ENCODE measurements at places on chromosomes 2 and 18.
A peak's percentile ranks its signal among the peaks of the same experiment; 100 is the strongest.

GRCh38 chr2:159249990-159250715 is 36.4 kb downstream of the WDSUB1 start:
- DNase-seq, result peak; percentile 79

- no peak for DNase-seq
These were observed 277.3 kb downstream of the SS18 start for GRCh38 chr18:25813110-25813509.

DNA sequence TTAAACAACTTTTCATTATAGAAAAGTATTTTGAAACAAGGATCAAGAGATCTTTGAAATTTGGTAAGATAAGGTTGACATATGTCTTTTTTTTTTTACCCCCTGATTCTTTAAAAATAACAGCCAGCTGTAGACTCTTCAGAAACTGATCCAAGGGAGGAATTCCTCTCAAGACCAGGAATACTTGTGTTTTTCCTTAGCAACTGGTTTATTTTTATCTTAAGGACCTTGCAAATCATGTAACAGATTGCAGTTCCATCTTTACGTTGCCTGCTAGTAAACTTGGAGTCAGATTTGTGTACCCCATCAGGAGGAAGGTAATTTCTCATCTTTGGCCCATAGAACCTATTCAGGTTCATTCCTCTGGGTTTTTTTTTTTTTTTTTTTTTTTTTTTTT is 71.6 kb downstream of the BOLA3 start:
- no peak for DNase-seq

DNA sequence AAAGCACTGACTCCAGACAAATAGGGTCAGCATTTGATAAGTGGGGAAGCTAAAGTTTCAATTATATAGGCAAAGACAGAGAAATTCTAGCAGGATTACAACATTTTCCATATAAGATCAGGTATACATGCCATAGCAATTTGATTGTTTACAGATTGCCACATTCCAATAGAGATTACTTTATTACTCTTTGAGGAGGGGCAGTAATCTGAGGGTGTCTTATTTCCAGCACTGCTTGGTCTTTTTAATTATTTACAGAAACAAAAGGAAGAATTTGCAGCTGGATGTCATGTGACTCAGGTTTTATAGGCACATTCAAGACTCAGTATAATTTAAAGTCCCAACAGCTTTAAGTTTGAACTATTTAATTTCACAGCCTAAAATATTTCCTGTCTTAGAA is 42.5 kb upstream of the GPR39 start:
- DNase-seq, result no peak

DNA sequence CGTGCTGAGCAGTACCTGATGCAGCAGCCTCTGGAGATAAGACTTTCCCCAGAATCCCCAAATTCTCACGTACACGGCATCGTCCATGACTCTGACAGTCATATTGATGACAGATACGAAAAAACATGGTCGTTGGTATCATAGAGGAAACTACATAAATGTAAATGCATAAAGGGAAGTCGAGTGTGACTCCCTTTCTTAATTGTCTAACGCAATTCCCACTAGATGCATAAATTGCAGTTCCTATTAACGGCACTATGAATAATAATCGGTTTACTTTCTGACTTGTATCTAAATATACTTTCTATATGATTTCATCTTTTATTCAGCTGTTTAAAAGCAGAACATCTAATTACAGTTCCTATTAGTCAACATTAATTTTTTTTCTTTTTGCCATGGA is 322.6 kb upstream of the REV1 start:
- no peak for DNase-seq

GRCh38 chr2:239961662-239962613 is 63.2 kb downstream of the NDUFA10 start:
- no peak for DNase-seq

DNA sequence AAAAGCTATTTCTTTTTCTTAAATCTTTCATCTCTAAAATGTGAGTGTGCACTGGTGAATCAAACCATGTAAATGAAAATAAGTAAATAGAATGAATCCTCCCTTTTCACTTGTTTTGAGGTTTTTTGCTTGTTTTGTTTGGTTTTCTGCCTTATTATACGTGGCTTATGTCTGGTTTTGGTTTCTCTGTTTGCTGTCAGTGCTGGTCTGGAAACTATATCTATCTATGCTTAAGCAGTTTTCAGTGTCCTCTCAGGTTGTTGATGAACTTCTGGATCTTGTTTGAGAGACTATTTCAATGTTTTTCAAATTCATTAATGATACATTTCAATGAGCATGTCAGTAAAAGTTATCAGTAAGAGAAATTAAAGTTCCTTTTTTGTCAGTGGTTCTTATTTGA is 48.1 kb upstream of the TNFRSF11A start:
- no peak for DNase-seq

DNA sequence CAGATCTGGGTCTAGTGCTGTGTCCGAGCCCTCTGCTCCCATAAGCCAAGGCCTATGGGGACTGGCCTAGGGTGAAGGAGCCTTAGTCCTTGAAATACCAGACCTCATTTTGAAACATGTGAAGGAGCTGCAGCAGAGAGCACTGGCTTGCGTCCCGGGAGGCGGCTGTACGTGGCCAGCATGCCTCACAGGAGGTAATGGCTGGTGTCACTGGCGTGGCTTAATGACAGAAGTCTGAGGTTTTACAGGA is 72.7 kb upstream of the OTOS start:
- DNase-seq, result no peak

- DNase-seq, result no peak
These were observed 63.1 kb downstream of the NAPG start for GRCh38 chr18:10588975-10589374.

GRCh38 chr2:209094221-209094620 is 329.6 kb upstream of the MAP2 start:
- no peak for DNase-seq

DNA sequence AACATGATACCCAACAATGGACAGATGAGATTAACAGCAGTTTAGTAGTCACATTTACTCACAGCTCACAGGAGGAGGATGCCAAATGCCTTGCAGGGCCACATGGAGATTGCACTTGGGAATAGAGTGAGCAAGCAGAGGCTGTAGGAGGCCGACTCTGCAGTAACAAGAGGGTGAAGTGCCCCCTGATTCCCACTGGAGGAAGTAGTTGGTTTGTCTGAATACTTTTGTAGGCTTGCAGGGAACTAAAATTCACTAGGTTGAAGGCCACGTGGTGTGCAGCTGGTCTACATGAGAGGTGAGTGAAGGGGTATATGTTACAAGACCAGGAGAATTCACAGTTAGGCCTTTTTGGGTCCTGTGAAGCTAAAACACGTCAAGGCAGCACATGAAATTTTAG is 419.3 kb upstream of the TNP1 start:
- no peak for DNase-seq

- DNase-seq, result no peak
These were observed 19.5 kb upstream of the YWHAQ start for GRCh38 chr2:9650119-9650821.

- peak; percentile 11 for DNase-seq
These were observed 5.1 kb downstream of the POLR1B start for GRCh38 chr2:112547333-112547732.

- no peak for DNase-seq
These were observed 1.6 kb upstream of the LRRFIP1 start for GRCh38 chr2:237625777-237626176.

DNA sequence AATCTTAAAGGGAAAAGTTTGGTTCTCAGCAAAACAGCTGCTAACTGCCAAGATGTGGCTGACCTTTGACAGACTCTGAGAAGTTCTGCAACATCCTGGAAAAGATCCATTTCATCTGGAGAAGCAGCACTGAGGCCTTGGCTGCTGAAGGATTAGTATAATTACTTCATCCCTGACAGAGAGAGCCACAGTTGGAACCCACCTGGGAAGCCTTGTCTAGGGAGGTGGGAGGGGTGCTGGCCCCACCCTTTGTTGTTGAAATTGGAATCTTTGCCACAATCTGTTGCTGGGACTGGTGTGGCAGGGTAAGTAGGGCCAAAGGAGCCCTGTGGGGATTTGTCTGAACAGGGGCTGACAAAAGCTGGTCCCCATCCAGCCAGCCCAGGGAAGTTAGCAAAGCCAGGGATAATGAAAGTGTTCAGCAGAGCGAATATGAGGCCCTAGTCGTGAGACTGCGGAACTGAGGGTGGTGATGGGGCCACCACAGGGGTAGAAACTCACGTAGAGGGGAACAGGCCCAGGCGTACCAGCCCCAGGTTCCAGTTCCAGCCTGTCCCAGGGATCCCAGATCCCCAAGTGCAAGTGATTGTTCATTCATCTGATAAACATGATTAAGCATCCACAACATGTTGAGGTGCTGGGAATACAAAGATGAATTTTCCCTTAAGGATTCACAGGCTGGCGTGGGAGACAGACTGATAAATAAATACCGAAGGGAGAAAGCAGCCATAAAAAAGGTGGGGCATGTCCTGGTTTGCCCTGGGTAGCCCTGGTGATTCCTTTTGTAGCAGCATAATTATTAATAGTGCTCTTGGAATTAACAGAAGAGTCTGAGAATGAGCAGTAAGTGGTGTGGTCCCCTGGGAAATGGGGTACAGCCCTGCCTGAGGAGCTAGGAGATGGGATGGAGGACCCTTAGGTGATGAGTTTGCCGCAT is 60.0 kb downstream of the MYO1B start:
- DNase-seq, result peak; percentile 6

DNA sequence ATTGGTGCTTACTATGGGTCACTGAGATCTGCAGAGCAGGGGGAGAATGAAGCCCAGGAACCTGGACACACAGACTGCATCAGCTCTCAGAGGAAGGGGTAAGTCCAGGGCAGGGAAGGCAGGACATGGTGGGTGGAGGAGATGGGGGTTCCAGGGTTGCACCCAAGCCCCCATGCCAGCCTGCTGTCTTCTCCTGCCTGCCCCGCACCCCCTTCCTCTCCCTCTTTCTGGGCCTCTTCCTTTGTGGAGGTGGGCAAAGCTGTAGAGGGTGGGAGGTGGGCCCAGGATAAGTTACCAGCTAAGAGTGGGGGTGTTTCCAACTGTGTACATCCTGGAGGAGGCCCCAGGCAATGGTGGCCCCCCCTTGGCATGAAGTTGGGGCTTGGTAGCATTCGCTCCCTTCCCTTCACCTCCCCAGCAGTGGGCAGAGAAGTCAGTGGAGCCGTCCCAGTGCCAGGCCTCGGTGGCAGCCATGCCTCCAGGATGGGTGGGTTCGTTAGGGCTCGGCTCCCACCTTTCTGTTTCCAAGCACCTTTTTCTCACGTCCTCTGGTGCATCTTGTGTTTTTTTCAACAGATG is 132.2 kb downstream of the CLIP4 start:
- no peak for DNase-seq

DNA sequence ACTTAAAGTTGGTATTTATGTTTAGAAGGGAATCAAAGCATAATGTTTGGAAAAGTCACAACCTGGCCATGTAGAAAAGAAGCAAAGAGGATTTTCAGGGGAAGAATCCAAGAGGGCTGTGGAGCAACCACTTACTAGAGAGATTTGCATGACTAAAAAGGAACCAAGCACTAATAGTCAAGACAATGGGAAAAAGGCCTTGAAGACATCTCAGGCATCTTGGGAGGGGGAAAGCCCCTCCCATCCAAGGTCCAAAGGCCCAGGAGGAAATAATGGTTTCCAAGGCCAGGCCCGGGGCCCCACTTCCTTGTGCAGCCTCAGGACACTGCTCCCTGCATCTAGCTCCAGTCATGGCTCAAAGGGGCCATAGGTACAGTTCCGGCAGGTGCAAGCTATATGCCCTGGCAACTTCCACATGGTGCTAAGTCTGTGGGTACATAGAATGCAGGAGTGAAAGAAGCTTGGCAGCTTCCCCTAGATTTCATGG is 128.1 kb downstream of the EIPR1 start:
- no peak for DNase-seq

DNA sequence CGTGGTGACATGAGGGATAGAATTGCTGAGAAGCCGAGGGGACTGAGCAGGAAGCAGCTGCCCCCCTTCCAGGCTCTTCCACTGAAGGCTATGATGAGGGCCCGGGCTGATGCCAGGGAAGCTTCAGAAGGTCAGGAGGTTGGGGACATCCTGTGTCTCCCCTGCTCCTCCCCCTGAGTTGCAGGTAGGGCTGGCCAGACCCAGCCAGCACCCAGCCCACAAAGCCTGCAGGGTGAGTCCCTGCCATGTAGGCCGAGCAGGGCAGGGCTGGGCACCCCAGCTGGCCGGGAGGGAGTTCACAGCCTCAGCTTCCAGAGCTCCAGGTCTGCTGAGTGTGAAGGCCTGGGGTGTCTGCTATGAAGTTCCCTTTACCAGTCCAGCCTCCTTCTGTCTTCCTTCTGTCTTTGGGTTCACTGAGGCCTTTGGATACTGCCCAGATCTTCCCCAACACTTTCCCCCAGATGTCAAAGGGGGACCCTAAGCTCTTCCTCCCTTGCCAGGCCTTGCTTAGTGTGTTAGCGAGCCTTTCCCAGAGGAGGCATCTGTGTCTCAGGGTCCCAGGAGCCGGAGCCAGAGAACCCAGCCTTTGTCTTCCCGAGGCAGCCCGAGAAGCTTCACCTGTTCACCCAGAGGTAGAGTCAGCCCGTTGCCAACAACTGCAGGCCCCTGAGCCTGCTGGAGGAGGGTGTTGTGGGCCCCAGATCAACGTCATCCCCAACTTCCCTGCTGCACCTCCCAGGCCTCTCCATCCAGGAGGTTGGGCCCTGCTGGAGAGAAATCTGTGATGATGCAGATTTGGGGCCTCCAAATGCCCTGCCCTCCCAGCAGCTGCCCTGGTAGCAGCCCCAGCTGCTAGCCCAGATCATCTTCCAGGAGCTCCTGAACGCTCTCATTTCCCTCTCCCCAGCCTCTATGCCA is 3.6 kb upstream of the NCL start:
- no peak for DNase-seq

- no peak for DNase-seq
These were observed 63.3 kb downstream of the DTNA start for GRCh38 chr18:34773378-34773777.

GRCh38 chr2:8239531-8240088 is 442.2 kb upstream of the ID2 start:
- no peak for DNase-seq

DNA sequence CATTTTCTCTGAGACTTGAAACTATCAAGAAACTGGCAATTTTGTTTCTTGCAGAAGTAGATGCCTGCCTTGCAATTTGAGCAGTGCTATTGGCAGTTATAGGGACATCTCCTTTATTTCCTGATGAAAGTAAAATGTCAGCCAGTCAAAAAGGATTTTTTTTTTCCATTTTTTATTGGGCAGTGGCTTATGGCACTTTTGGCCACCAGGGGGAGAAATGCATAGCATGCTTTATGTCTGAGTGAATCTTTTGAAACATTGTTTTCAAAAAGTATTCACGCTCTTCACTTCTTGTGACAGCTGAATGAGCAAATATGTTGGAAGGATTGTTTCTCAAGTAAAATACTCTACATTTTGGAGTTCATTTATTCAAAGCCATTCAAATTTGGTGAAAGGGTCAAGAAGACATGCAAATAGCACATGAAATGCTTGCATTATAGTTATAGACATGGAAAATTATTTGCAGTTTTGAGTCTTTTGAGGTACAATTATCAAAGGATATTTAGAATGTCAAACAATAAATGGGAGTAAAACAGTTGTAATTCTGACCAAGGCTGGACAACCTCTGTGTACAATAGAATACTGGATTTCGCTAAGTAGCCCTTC is 491.0 kb downstream of the CDH2 start:
- no peak for DNase-seq

GRCh38 chr2:17821080-17821479 is 4.8 kb downstream of the MSGN1 start:
- DNase-seq, result no peak

All from gastrocnemius medialis (tissue), 4 donors.